ENCODE measurements at places on chromosomes 4 and X. TPM values are rescaled to one million over a fixed set of nuclear protein-coding genes. Genes with fewer than 3 reads are reported as not detected.

DNA sequence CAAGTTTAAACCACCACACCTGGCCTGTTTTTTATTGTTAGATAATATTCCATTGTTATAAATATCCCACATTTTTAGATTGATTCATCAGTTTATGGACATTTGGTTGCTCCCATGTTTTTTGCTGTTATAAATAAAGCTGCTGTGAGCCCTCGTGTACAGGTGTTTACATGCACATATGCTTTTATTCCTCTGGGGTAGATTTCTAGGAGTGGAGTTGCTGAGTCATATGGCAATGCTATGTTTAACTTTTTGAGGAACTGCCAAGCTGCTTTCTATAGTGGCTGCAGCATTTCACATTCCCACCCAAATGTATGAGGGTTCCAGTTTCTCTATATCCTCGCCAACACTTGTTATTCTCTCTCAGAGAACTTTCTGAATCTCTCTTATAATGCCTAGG lies 90.5 kb downstream of the TBL1X start:
- DNase-seq: no peak

DNA sequence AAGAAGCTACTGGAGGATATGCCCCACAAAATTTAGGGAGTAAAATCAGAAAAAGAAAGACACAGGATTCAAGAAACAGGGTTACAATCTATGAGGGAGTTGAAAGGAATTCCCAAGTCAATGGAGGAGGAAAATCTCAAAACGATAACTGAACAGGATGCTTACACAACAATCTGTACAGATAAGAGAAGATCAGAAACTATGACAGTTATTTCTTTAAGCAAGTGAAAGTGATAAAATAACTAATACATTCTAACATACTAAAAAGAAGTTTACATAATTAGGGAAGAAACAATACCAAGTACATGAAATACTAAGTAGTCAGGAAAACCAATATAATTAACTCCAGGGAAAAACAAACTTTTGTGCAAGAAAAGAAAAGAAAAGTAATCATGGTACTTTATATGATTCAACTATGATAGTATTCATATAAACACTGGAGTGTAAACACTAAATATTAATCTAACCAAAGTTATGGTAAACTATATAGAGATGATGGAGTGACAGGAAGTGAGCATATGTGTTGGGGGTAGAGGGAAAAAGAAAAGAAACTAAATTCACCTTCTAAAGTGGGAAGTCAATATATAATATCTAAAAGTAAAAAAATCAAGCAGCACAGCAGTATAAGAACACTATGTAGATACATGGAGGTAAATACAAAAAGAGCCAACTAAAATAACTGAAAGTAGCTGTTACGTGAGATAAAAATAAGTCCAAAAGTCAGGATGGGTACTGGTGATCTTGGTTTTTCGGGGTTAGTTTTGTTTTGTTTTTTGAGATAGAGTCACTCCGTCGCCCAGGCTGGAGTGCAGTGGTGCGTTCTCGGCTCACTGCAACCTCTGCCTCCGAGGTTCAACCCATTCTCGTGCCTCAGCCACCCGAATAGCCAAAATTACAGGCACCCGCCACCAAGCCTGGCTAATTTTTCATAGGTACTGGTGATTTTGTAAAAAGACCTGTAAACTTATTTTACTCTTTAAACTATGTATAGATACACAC lies 99.3 kb downstream of the TEX11 start:
- no peak for DNase-seq

- DNase-seq: no peak
Observed at GRCh38 chr4:130053723-130054122, 957.8 kb downstream of the C4orf33 start.

DNA sequence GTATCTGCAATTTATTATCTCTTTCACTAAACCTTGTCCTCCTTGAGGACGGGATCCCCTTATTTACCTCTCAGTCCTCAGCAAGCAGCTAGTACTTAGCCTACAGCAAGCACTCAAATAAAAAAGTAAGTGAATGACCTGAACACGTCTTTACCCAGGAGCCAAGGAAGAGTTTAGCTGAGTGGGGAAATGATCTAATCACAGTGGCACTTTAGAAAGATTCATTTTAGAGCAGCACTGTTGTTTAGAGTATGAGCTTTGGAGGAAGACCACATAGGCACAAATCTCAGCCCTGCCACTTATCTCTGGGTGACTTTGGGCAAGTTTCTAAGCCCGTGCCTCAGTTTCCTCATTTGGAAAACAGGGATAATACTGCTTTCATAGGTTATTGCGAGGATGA lies 2.7 kb downstream of the FAM120C start:
- DNase-seq: no peak

- DNase-seq: no peak
Observed at GRCh38 chr4:182600093-182600492, 317.1 kb downstream of the DCTD start.

Gene TET2
- 35.0 TPM for total RNA-seq
